Spinal cord (tissue), 10 donors: ENCODE measurements at places on chromosomes 3 and 15.

DNA sequence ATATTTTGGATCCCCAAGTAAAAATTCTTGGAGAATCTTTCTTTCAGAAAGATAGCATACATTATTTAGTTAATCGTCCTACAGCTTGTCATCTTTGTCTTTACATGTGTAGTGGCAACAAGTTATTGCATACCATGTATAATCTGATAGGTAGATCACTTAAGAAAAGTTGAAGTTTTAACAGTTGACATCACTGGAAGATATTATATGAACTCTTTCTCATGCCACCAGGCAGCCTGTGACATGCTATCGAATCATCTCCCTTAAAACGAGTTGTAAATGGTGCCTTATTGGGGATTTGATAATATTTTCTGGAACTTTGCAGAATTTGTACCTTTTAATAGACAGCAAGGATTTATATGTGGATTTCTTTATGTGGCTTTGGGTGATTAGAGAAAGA is 8.7 kb downstream of the U2SURP start:
- no peak for DNase-seq

DNA sequence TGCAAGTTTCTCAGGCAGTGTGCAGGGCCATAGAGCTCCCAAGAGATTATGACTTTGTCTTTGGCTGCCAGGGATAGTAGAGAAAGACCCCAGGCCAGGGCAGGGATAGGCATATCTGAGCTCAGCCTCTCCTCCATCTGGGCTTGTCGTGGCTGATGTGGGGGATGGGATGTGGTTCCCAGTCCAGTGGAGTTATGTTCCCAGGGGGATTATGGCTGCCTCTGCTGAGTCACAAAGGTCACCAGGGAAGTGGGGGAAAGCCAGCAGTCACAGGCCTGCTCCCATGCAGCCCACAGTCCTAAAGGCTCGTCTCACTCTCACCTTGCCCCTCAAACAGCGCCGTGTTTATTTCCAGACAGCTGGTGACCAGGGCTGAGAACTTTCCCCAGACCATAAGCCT is 354.9 kb downstream of the SI start:
- no peak for DNase-seq

- no peak for DNase-seq
Observed at GRCh38 chr3:155617346-155617925, 127.4 kb downstream of the PLCH1 start.

GRCh38 chr15:60563539-60564404 is 84.8 kb upstream of the ICE2 start:
- no peak for DNase-seq

- DNase-seq: no peak
Observed at GRCh38 chr3:52022323-52023100, 26.8 kb upstream of the RPL29 start.

- DNase-seq: no peak
Observed at GRCh38 chr3:139105154-139105702, 60.5 kb upstream of the PRR23C start.

GRCh38 chr15:66939451-66940023 is 125.9 kb upstream of the SMAD3 start:
- DNase-seq: no peak

DNA sequence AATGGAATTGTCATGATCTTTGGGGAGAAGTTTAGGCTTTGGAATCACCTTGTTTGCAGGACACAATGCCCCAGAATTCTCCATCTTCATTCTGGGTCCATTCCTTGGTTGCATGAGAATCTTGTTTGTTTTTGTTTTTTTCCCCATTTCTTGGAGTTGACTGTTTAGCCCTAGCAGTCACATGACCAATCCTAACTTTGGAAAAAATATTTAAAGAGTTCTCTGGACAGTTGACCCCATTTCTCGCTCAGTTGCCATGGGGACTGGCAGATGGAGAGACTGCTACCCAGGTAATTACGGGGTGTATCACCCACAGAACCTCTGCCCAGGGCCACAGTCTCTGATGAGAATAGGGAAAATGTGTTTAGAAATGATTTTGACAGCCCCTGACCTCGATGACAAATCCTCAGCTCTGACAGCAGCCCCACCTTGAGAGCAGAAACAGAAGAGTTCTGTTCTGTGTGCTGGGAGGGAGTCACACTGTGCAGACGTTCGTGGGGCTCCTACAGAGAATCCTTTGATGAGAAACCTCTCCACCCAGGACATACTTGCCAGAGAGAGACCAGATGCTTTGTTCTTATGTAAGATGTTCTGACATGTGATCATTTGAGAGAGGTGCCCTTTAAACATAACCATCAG is 57.7 kb downstream of the IL16 start:
- no peak for DNase-seq

DNA sequence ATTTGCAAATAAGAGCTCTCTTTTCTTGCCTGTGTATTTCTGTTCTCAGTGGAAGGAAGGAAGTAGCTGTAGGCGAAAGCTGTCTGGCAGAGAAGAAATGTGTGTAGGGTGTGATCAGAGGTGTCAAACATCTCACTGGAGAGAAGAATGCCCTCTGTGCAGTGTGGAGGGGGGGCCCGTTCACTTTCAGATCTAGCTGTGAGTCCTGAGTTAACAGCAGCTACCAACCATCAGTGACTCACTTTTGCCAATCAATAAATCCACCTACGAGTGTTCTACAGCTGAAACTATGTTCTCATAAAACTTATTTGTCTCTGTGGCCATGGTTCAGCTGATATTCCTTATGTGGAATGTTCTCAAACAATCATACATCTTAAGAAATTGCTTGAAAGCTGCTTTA is 103.7 kb downstream of the FRMD4B start:
- DNase-seq: no peak

DNA sequence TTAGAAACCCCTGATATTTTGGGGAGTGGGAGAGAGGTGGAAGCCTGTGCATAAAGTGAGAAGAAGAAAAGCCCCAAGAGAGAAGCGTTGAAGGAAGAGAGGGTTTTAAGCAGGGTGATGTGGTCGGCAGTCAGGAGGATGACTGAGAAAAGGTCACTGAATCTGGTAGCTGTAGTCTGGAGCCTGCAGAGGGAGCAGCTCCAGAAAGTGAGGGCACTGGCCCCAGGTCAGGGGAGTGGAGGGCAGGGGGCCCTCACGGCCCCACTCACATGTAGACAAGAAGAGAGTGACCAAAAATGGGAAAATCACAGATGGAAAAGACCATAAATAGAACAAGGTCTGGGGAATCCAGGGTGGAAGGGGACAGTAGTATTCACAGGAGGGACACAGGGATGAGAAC is 105.5 kb downstream of the RYK start:
- DNase-seq: no peak
